Ovary (tissue), 10 donors: ENCODE measurements at places on chromosomes 2 and 18.
A peak's percentile ranks its signal among the peaks of the same experiment; 100 is the strongest.

- peak; percentile 50 for DNase-seq
These were observed 3.5 kb upstream of the IGFBP5 start for GRCh38 chr2:216698895-216699294.

DNA sequence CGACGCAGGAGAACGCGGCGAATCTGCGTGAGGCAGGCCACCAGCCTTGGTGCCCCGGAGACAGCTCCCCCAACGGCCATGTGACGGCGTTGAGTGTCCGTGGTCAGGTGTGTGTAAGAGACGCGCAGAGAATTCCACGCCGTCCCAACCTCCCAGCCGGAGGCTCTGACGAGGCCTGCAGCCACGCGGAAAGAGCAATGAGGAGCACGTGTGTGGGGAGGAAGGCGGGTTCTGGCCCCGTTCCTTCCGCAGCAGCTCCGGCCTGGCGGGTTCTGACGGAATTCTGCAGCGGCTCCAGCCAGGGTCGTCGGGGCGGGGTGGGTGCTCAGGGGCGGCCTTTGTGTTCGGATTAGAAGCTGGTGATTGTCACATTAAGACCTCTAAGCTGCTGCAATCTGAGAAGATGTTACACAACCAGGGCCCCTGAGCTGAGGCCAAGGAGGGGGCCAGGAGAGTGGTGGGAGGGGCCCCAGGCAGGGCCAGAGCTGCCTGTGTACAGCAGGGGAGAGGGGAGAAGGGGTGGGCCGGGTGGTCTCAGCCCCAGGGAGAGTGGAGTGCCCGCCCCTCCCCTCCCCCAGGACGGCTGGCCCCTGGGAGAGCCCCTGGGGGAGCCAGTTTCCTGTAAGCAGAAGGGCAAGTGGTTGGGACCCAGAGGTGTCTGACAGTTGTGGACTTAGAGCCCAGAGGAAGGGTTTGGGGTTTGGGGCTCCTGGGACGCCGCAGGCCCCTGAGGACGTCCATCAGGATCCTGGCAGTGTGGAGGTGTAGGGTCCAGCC lies 5.1 kb upstream of the GAL3ST2 start:
- DNase-seq, result peak; percentile 48

DNA sequence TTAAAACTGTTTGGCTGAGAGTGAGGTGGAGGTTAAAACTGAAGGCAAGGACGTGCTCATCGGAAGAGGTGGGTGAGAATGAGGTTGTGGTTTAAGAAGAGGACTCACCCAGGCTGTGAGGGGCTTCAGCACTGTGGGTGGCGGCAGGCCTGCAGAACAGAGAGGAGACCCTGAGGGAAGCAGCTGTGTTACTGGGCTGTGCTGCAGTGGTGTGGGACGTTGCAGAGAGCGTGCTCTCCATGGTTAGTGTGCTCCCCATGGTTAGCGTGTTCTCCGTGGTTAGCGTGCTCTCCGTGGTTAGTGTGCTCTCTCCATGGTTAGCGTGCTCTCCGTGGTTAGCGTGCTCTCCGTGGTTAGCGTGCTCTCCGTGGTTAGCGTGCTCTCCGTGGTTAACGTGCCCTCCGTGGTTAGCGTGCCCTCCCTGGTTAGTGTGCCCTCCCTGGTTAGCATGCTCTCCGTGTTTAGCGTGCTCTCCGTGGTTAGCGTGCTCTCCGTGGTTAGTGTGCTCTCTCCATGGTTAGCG lies 68.5 kb upstream of the NFATC1 start:
- no peak for DNase-seq

DNA sequence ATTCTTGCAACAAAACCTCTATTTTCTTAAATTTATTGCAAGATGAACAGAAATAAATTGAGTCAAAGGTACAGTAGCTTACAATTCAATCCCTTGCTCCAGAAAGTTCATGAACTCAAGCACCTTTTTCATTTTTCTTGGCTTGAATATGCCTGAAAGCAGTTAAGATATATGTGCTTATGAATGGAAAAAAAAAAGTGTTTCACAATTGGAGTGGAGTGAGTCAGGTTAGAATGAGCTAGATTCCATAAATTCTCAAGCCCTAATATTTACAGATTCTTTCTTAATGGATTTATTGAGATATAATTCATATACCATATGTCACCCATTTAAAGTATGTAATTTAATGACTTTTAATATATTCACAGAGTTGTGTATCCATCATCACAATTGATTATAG lies 39.6 kb upstream of the NEMP2 start:
- DNase-seq, result no peak

DNA sequence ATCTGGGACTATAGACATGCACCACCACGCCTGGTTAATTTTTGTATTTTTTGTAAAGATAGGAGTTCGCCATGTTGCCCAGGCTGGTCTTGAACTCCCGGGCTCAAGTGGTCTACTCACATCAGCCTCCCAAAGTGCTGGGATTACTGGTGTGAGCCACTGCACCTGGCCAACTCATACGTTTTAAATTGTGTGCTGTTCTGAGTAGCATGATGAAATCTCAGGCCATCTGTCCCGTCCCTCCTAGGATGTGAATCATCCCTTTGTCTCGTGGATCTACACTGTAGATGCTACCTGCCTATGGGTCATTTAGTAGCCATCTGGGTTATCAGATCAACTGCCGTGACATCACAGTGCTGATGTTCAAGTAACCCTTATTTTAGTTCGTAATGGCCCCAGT lies 38.5 kb upstream of the RMP24 start:
- no peak for DNase-seq

DNA sequence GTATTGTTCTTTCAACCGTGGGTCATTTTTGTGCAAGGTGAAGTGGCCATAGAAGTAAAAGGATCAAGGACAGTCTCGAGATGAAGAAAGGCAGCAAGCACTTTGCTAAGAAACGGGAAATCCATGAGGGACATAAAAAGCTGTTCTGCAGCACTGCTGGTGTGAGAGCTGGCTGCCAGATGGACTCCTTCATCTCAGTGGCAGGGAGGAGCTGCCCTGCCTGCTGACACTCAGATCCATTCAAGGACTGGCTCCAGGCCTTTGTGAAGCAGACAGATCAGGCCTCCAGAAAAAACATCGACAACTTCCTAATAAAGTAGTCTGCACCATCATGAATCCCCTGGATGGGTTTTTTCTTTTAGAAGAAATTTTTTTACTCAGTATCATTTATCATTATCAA lies 29.5 kb downstream of the RMC1 start:
- peak; percentile 59 for DNase-seq
